ENCODE measurements at places on chromosomes 16 and 17.

DNA sequence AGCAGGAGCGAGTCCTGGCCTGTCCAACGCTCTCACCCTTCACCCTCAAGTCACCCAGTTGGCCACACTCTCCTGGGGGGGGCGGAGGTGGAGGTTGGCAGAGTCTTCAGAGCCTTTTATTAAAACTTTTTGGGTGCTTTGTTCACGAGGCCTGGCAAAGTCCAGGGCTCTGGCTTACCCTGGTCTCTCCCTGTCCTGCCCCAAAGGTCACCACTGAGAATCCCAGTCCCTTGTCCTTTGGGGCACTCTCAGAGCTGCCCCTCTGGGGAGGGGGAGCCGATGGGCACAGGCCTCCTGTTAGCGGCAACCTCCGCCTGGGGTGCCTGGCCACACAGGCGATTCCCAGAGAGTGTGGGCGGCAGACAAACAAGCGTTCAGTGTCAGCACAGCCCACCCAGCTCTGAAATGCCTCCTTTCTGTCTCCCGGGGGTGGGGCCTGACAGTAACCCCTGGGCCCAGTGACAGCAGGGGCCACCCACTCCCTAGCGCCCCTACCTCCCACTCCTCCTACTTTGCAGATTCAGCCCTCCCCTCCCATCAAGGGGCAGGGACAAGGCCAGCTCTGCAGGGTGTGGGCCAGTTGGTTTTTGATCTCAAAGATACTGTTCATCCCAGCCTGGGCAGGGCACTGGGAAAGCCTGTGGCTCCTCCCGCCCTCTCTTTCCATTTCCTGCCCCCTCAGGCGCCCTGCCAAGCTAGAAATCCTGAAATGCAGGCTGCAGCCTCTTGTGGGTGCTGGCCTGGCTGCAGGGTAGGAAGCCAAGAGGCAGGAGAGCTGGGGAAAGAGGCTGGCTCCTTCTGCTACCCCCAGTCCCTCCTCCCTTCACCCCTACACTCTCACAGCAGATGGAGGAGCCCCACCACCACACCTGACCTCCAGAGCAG lies 36.6 kb upstream of the EMP2 start:
- no peak for DNase-seq

DNA sequence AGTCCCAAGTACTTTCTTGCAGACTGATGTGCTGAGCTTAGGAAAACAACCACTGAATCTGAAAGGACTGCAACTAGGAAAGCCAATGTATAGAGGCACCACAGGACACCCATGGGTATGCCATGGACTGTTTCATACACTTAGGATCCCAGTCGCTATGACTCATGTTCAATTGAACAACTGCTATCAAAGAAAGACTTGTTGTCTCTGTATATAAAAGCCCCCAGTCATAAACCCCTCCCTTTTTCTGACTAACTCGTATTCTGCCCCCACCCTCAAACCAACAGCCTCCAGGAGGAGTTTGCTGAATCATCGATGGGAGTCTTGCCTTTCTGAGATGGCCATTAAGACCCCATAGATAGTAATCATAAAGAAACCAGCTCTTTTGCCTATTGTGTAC lies 205.4 kb downstream of the ANKFN1 start:
- no peak for DNase-seq

DNA sequence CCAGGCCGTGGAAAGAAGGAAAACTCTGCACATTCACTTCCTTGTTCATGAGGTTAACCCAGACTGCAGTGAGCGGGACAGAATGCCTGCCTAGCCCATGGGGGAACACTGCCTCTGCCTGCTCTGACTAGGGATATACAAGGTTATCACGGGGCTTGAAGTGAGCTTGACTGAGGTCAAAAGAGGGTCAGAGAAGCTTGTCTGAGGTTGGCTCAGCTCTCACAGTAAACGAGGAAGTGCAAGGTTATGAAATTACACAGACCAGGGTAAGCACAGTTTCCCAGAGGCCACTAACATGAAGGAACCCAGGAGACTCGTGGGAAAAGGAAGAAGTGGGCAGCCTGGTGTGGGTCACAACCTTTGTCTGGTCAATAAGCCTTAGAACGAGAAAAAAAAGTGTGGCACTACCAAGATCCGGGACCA lies 28.7 kb downstream of the HIC1 start:
- no peak for DNase-seq

GRCh38 chr16:27718201-27719105 lies 168.5 kb downstream of the KATNIP start:
- no peak for DNase-seq

GRCh38 chr16:27684047-27684446 lies 134.1 kb downstream of the KATNIP start:
- no peak for DNase-seq

DNA sequence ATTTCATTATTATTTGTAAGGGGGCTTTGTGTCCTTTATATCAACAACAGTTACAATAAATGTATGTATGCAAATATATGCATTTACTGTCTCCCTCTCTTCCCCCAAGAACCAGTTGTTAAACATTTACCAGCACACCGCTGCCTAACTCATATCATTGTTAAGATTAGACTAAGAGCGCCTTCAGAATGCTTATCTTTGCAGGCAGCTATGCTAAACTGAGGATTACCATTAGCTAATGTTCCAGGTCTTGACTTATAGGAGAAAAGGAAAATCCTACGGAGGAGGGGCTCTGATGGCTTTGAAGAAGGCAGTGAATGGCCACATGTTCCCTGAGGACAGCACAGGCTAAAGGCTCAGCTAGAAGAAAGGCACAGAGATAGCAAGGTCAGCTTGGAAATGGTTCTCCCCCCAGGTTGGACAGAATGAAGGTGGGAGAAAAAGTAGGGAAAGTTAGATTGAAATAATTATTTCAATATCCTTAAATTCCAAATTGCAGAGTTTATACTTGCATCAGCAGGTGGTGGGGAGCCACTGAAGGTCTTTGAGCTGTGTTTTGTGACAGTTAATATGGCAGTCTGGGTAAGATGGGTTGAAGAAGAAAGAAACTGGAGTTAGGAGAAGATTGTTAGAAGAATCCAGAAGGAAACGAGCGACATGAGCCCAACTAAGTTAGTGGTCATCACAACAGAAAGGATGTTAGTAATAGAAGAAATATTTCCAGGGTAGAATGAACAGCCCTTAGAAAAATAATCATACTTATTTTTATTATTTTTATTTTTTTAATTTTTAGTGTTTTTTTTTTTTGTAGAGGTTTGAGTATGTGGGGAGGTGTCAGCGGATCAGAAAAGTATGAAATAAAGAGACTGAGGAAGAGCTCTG lies 87.0 kb upstream of the MAF start:
- DNase-seq, result no peak

DNA sequence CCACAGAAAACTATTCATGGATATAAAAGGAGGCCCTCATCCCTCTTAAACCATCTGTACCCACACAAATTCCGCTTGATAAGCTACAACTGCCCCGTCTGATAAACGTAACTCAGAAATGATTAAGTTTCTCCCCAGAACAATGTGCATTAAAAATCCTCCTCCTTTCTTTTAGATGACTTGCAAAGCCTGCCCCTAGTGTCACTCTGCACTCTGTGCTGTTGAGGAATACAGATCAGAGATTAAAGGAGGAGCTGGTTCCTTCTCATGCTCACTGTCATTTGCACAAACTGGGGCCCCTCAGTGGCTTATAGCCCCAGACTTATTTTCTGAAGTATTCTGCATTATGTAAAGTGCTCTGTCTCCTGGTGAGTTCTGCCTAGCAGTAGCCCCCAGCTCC lies 33.3 kb downstream of the CDRT15 start:
- DNase-seq, result no peak

DNA sequence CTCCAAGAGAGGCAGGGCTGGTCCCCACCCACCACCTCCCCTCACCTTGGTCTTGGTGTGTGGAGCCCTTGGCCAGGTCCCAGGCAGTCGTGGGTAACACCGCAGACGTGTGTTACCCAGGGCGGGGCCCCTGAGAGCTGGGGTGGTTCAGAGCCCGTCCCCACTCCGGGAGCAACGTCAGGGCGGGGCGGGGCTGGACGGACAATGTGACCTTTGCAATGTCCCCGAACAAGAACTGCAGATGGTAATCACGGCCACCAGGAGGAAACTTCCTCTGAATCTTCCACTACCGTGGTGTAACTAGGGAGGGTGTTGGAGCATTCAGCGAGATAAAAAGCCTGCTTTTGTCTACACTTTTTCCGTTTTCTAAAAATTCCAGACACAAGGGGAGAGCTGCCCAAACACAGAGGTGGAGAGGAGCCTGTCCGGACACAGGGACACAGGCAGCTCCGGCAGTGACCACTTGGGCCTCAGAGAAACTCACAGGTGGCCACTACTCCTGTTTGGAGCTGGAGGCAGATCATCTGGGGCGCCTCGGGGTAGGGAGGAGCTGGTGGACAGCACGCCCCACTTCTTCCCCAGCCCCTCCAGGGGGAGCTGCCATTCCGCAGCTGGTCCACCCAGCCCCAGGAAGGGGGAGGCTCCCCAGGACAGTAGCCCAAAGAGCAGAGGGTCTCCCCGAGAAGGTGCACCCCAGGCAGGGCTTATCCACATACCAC lies 14.2 kb upstream of the SLC38A10 start:
- DNase-seq, result no peak

DNA sequence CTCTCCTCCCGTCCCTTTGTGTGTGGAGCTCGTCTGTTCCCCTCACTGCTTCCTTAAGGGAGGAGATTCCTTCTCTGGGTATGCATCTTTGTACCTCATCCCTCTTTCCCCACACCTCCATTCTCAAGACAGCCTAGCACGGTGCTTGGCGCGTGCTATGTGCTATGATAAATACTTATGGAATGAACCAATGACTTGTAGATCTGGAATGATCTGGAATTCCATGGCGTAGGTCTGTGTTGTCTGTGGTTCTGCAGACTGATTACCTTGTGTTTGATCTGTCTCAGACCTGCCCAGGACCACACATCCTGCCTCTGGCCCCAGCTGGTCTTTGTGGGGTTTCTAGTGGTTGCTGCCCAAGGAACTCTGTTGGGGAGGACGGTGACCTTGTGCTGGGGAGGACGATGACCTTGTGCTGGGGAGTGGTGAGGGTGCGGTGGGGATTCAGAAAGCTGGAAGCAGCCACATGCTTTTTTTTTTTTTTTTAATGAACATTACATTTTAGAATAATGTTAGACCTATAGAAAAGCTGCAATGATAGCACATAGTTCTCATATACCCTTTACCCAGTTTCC lies 33.5 kb upstream of the ETV4 start:
- DNase-seq, result no peak

DNA sequence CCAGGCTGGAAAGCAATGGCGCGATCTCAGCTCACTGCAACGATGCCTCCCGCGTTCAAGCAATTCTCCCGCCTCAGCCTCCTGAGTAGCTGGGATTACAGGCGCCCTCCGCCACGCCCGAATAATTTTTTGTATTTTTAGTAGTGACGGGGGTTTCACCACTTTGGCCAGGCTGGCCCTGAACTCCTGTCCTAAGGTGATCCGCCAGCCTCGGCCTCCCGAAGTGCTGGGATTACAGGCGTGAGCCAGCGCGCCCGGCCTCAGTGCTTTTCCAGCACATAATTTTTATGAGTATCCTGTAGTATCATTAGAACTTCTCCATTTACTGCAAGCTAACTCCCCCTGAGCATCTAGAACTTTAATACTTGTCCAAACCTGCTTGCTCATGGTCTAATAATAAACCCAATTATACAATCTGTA lies 1.8 kb downstream of the UBE2G1 start:
- no peak for DNase-seq

DNA sequence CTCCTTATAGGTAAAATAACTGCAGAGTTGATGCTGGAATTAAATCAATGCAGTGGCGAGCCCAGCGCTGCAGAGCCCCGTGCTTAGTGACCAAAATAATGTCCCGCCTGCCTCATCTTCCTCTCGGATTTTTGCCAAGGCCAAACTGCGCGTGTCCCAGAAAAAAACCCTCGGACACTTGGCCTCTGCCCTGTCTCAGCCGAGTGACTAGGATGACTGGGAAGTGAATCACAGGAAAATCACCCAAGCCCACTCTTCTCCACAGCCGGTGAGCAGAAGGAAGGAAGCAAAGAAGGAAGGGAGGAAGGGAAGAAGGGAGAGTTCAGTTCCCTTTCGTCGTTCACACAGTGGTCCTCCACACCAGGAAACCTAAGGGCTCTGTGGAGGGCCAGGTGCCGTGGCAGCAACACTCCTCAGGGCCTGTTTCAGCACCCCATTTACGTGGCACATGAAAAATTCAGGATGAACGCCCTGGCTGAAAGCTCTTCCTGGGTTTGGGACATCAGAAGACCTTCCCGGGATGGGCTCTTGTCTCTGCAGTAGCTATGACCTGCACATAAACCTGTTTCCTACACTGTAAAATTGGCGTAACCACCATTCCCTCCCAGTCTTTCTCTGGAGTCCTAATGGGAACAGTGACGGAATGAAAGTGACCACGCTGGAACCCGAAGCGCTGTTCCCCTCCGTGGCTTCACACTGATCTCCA lies 25.4 kb upstream of the HOXB13 start:
- no peak for DNase-seq

DNA sequence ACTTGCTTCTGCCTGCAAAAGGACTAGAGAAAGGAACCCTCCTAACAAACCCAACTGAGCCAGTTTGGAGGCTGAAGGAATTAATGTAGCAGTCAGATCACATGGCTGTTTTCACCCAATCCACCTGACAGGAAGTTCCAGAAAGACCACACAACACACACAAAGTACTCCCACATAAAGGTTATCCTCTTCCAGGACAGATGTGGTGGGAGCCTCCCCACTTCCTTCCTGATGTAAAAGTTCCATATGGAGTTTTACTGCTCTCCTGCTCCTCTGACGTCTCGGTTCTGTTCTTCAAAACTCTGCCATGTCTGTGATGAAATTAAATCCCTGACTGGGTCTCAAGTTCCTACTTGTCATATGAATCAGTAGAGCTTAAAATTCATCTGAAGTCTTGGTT lies 497.0 kb upstream of the HSBP1 start:
- no peak for DNase-seq

DNA sequence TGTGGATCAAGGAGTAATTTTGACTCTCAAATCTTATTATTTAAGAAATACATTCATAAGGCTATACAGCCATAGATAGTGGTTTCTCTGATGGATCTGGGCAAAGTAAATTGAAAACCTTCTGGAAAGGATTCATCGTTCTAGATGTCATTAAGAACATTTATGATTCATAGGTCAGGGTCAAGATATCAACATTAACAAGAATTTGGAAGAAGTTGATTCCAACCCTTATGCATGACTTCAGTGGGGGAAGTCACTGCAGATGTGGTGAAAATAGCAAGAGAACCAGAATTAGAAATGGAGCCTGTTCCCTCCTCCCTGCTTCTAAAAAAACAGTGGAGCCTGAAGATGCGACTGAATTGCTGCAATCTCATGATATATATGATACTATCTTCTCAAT lies 36.6 kb upstream of the HNF1B start:
- DNase-seq, result no peak

DNA sequence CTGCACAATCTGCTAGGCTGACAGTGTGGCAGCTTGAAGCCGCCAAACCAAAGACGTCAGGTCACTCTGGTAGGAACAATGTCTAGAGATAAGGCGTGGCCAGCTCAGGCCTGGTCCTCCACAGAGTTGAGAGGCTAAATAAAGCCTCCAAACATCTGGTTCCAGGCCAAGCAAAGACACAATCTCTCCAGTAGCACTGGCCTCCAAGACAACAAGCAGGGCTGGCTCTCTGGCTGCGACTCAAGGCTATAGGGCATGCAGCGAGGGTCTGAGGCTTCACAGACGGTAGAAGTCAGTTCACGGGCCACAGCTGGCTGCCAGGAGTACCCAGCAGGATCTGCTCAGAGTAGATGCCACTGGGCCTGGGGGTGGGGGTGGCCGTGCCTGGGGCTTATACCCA lies 75.6 kb downstream of the ABR start:
- DNase-seq, result no peak

Data from stimulated activated CD8-positive, alpha-beta memory T cell treated with anti-CD3 and anti-CD28 coated beads, Interleukin-7, amount 100 ng/mL, for 1 hour (primary cell).